Stimulated activated CD4-positive, alpha-beta T cell treated with anti-CD3 and anti-CD28 coated beads, Interleukin-1b, Interleukin-23, amount 100 ng/mL, for 1 hour (primary cell): ENCODE measurements at places on chromosomes 2 and 18.

DNA sequence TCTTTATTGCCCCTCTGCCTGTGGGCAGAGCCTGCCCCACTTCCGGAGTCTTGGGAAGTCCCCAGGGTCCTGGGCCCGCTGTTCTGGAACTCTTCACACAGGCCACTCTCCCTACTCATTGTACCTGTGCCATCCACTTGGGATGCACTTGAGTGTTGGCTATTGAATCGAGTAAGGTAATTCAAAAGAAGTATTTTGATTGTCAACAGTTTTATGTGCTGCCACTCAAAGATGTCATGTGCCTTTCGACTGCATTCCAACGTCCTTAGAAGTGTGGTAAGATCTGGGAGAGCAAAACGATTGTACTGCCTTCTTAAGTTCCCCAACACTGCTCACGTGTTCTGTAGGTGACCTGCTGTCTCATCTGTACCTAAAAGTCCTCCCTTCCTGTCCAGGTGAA, 77.0 kb upstream of the SMIM21 start:
- no peak for DNase-seq

- no peak for DNase-seq
Observed at GRCh38 chr2:60544954-60545560, 8.4 kb downstream of the BCL11A start.

DNA sequence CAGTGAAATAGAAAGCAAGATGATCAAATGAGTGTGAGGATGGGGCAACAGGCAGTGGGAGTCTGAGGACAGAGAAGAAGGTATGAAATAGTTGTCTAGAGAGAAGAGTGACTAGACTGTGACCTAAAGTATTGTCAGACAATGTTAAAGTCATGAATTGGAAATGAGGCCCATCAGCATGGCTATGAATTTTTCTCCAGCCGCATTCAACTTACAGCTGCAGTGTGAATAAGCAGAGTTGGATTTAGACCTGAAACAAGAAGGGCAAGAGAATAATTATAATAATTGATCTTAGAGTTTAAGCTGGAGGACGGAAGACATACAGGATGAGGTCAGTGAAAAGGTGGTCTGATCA, 4.2 kb upstream of the TSPYL6 start:
- no peak for DNase-seq

DNA sequence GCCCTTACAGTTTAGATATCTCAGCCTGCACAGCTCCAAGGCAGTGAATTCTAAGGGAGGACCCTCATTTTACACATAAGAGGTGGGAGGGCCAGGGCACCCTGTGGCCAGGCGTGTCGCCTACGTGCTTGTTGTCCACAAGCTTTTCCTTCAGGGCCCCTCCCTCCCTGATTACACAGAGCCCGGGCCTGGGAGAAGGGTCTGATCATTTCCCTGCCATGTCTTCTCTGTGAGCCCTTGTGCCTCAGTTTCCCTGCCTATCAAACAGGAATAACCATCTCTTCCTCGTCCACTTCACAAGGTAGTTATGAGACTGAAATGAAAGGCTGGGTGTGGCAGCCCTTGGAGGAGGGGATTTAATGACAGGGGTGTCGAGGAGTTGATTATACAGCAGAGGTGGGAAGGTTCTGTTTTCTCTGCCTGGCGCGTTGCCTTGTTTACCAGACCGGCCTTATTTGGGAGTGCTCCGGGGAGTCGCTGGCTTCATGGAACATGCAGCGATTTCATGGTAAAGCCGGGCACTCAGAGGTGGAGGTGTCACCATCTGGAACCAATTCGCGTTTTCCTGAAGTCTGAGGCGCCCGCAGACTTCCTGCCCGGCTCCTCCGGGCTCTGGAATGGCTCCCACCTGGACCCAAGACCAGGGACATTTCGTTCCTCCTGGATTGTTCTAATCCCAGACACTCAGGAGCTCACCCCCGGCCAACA, 208.9 kb downstream of the KLHL29 start:
- no peak for DNase-seq

DNA sequence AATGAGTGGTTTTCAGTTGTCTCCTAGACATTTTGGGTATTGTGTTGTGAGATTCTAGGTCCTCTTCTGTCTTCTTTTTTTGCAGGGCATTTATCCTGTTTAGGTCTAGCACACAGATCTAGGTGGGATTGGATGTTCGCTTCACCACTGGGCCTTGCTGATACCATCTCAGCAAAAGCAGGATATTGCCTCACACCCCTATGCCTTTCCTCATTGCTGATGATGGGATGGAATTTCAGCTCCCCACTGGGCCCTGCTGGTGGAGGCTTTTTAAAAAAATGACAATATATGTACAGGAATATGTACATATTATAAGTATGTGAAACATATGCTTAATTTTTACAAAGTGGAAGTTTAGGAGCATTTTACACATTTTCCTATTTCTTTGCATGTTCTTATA, 5.4 kb upstream of the TOGARAM2 start:
- no peak for DNase-seq

DNA sequence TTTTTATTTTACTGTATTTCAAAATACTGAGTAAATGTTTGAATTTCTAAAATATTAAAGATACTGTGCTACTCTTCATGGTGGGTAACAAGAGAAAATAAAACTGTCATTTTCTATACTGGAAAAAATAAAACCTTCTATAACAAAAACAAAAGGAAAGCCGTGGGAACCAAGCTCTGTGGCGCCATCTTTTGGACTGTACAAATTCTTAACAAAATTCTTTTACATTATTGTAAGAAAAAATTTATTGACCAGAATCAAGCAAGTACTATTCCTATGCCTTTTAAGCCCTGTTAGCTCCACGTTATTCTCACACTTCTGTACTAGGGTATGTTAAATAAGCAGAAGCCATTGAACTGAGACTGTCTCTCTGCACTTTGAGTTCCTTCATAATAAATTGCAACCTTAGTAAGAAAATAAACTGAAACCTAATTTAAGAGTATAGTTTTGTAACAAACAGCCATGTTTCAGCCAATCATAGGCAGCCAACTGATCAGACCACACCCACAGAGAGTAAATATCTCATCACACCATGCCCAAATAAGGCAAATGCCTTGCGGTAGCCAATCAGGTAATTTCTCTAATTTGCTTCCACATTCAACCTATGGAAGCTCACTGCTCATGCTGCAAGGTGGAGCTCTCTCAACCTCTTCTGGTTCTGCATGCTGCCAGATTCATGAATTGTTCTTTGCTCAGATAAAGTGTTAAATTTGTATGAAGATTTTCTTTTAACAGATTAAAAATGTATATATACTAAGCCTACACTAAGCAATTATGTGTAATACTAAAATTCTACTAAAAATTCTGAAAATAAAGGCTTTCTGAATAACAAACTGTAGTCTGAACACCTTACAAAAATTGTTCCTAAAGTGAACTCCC, 42.2 kb downstream of the HIBCH start:
- DNase-seq = no peak

DNA sequence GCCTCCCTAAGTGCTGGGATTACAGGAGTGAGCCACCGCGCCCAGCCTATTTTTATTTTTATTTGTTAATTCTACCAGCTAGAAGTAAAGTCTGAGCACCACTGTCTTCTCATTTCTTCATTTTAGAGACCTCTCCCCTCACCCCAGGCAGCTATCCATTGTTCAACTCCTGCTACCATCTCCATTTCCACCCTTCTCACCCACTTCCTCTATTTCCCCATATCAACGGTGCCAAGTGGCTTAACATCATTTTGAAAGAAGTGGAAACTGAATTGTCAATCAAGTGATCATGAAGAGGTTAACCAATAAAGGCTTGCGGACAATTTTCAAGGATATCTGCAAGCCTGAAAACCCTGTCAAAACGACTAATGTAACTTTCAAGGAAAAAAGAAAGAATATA, 323.1 kb downstream of the NBAS start:
- no peak for DNase-seq

DNA sequence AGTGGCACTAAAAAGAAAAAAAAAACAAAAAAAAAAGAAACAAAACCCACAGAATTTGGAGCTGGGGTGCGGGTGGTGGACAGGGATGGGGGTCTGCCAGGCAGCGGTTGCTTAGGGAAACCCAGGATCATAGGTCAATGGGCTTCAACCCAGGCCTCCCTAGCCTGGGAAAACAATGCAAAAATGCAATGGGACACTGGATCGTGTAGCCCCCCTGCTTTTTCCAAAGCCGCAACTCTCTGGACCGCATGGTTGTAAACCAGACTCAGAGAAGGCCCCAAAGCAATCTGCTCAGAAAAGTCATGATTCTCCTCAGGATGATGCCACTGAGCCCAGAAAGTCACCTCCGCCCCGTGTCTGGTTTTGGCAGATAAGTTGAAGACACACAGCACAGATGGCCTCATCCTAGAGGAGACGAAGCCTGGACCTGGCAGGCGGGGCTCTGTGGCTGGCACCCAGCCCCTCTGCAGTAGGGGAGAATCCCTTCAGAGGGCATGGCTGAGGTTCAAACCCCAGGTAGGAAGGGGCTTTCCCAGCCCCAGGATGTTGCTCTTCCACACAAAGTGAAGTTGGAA, 5.1 kb downstream of the DLX2 start:
- no peak for DNase-seq

DNA sequence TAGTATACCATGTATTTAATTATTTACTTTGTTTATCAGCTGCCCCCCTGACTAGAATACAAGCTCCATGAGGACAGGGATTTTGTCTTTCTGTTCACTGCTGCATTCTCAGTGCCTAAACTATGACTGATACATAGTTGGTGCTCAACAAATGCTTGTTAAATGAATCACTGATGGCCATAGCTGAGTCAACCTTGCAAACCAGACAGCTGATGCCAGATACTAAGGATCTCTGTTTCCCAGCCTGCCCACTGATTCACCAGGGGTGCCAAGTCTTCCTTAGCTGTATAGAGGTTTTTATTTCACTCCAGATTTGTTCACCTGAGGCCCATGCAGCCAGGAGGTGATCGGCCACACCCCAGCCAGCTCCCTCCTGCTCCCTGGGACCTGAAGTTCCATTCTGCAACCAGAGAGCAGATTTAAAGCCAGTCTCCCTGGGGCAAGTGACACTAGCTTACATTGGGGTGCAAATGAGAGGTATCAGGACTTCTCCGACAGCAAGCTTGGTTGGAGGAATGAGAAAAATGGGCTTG, 92.2 kb downstream of the C1QL2 start:
- DNase-seq = no peak

GRCh38 chr18:22026889-22027288, 142.5 kb upstream of the GATA6 start:
- no peak for DNase-seq

DNA sequence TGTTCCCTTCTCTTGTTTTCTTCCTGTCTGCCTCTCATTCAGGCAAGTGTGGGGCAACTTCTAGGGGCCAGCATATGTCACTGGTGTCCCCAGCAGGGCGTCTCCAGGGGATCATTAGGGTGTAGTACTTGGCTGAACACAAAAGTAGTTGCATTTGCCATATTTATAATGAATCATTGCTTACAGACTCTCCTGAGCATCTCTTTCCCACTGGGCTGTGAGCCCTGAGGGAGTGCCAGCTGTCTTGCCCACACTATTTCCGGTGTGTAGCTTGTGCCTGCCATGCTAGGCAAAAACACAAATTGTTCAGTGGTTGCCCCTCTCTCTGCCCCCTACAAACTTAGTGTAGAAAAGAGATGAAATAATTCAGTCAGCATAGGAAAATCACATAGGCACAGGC, 40.8 kb upstream of the SCLY start:
- DNase-seq = no peak

DNA sequence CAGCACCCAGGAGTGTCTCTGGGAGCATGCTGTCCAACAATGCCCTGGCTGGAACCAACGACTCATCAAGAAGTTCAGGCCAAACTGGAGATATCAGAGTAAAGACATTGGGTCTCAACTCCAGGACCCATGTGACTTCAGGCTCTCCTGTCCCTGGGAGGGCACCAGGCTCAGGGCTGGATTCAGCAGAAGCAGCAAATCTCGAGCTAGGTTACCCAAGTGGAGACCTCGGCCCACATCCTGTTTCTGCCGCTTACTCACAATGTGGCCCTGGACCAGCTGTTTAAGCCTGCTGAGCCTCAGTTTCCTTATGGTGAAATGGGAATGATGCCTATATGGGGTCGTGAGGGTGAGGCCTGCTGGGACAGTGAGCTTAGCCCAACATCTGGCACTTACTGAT, 9.3 kb upstream of the OTOF start:
- no peak for DNase-seq

DNA sequence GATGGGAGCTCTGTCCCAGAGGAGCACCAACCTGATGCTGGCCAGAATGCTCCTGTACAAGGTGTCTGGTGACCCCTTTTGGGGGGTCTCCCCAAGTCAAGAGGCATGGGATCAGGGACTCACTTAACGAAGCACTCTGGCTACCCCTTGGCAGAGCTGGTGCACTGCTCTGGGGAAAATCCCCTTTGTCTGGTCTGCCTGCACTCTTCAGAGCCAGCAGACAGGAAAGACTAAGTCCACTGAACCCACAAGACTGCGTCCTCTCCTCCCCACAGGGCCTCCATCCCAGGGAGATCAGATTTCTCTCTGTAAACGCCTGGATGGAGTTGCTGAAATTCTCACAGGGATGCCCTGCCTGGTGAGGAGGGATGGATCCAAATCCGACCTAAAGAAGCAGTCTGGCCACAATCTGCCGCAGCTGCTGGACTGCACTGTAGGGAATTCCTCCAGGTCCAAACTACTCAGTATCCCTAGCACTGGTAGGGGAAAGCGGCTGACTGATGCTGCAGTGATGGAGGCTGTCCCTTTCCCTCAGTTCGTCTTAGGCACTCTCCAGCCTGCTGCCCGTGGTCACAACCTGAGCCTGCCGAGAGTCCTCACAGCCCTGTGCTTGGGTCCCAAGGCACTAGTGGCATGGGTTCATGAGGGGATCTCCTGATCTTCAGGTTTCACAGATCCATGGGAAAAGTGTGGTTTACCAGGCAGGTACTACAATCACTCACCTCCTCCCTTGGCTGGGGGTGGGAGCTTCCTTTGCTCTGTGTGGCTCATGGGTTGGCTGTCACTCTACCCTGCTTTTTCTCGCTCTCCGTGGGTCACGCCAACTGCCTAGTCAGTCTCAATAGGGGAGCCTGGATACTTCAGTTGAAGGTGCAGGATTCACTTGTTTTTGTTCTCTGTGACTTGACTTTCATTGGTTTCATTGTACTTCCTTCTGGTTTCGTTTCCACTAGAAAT, 98.6 kb downstream of the SLC4A10 start:
- DNase-seq = no peak

- no peak for DNase-seq
Observed at GRCh38 chr2:163417596-163418337, 318.0 kb downstream of the FIGN start.

- DNase-seq = no peak
Observed at GRCh38 chr2:217413193-217413592, 553.3 kb upstream of the TNP1 start.

GRCh38 chr2:109143214-109144187, 14.5 kb downstream of the SH3RF3 start:
- DNase-seq = no peak
